ENCODE measurements at places on chromosomes 16 and 17.

- no peak for DNase-seq
Observed at GRCh38 chr17:40329839-40330794, 21.1 kb downstream of the RARA start.

DNA sequence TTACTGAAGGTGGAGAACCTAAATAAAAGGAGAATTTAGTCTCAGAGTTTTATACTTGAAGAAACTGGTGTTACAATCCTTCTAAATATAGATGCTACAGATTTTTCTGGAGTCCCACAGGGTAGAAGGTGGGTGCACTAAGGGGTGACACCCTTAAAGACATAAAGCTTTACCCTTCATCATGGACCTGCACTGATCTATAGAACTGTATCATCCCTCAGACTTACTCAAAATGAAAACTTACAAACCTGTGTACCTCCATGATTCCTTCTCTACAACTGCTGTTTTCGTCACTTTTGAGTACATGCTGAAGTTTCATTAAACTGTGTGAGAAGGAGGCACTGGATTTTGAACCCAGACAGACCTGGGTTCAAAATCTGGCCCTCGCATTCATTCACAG lies 169.5 kb upstream of the NOG start:
- no peak for DNase-seq

DNA sequence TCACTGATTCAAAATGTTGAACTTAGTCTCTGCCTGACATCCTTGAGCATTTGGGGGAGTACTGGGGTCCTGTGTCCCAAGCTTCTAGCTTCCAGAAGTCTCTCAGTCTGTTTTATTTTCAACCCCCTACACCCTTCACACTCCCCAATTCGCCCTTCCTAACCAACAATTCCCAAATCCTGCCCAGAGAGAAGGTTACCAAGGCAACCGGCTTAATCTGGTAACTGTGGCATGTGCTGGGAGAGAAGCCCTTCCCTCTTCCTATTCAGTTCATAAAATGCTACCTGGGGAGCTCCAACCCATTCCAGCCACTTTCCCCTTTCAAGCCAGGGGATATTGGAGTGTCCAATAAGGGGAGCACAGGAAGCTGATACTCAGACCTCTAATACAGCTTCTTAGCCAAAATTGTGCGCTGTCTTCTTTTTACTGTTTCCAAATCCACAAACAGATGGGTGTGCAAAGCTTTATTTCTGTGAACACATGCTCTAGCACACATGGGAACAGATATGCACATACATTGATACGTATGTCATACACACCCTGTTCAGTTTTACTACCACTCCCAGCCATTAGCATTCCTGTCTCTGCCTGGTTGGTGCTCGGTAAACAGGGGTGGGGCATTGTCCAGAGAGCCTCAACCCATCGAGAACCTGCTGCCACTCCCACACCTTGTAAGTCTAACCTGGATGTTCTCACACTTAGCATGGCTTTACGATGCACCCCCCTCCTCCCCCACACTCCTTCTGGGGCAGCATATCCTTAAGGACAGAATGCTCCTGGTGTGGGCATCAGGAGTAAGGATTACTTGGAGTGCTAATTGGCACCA lies 1.1 kb upstream of the RAPGEFL1 start:
- no peak for DNase-seq

GRCh38 chr16:64253096-64253495 lies 868.8 kb downstream of the CDH11 start:
- no peak for DNase-seq

DNA sequence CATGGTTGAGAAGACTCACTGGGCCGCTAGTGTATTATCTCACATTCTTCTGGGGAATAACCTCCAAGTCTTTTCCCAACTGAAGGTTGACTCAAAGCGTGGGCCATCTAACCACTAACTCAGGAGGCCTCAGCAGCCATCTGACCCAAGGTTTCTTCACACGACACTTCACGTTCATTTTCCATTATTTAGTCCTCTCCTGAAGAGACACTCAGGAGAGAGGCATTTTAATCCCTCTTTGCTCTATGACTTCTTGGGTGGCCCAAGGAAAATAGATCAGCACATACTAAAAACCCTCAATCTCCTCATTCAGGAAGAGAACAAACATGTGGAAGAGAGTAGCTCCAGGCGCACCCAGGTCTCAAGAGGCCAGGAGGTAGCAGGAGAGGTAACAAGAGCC lies 252.8 kb upstream of the FOXF1 start:
- no peak for DNase-seq

GRCh38 chr17:80119271-80119791 lies 17.9 kb downstream of the GAA start:
- DNase-seq: no peak

DNA sequence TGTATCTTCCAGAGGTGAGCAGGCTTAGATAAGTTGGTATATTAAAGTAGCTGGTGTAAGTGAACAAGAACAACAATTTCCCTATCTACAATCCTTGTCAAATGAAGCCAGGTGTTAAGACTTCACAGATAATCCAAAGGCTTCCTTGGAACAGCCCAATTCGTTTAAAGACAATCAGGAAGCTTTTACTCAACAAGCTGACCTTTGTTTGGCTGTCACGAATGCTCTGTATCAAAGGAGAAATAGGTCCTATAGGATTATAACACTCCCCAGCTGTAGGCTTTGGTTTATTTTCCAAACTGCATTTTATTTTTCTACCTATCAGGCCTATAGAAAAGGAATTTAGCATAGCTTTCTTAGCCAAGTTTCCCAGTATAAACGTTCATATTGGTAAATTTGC lies 766.5 kb upstream of the GOT2 start:
- DNase-seq: no peak

DNA sequence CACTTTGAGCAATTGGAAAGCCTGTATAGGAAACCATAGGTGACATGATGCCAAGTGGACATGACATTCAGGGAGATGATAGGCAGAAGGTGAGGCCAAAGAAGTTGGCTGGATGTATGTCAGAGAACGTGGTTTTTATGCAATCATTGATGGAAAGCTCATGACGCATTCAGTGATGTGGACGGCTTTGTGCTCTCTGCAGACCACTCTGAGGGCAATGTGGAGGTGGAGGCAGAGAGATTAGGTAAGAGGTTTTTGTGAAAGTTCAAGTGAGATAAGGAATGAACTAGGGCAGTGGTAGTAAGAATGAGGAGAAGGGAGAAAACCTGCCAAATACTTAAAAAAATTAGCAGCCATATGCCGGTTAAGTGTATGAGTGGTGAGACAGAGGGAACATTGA lies 99.0 kb downstream of the PRKCA start:
- no peak for DNase-seq

DNA sequence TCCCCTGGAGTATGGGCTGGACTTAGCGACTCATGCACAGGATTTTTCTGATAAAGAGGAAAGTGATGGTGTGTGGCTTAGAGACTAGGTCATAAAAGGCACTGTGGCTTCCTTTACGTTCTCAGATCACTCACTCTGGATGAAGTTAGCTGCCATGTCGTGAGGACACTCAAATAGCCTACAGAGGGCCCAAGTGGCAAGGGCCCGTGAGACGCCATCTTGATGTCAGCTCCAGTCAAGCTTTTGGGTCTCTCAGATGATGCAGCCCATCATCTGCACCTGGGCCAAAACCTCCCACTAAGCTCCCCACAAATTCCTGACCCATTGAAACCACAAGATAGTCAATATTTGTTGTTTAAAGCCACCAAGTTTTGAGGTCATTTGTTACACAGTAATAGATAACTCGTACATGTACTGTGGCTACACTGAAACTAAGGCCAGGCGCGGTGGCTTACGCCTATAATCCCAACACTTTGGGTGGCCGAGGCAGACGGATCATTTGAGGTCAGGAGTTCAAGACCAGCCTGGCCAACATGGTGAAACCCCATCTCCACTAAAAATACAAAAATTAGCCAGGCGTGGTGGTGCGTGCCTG lies 14.7 kb downstream of the ST6GALNAC2 start:
- no peak for DNase-seq

- DNase-seq: no peak
Observed at GRCh38 chr16:14015948-14016347, 55.2 kb upstream of the MRTFB start.

DNA sequence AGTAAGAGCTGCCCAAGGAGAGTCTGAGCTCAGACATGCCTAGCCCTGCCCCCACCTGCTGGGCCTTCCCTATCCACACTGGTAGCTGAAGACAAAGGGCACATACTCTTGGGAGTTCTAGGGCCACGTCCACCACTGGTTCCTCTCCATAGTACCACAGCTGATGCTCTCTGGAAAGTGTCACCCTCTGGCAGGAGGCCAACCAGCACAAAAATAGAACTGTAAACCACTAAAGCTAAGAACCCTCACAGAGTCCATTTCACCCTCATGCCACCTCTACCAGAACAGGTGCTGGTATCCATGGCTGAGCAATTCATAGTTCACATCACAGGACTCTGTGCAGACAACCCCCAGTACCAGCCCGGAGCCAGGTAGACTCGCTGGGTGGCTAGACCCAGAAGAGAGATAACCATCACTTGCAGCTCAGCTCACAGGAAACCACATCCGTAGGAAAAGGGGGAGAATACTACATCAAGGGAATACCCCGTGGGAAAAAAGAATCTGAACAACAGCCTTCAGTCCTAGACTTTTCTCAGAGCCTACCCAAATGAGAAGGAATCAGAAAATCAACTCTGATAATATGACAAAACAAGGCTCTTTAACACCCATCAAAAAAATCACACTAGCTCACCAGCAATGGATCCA lies 115.3 kb downstream of the CEP112 start:
- no peak for DNase-seq

DNA sequence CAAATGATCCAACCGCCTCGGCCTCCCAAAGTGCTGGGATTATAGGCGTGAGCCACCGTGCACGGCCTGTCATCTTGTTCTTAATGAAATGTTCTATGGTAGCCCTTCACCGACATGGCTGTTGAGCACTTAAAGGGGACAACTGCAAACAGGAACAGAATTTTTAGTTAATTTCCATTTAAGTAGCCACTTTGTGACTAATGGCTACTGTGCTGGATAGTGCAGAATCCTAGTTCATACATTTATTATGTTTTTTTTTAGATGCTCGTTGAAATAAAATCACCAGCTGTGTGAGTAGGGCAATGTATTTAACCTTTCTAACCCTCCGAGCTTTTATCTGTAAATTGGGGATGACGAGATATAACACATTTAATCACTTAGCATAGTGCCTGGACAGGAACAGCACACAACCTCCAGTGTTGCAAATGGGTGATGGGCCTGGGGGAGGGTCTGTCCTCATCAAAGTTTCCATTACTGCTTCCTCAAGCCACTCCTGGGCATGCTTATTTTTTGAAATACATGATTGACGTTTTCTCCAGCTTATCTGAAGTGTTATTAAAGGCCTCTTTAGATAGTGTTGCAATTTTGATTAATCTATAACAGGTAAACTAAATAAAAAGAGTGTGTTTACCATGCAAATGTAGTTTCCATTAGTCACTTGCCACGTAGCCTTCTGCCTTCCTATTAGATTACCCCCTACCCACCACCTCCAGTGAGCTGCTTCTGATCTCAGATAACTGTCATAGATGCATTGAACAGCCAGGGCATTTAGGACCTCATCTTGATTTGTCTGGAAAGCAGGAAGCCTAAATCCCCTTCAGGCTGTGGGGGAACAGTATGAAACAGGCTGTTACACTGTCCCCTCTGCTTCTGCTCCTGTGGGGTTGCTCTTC lies 42.5 kb upstream of the TANC2 start:
- DNase-seq: no peak

- no peak for DNase-seq
Observed at GRCh38 chr17:43369986-43370385, 28.8 kb upstream of the ARL4D start.

- no peak for DNase-seq
Observed at GRCh38 chr17:7208027-7208571, 11.5 kb downstream of the DLG4 start.

DNA sequence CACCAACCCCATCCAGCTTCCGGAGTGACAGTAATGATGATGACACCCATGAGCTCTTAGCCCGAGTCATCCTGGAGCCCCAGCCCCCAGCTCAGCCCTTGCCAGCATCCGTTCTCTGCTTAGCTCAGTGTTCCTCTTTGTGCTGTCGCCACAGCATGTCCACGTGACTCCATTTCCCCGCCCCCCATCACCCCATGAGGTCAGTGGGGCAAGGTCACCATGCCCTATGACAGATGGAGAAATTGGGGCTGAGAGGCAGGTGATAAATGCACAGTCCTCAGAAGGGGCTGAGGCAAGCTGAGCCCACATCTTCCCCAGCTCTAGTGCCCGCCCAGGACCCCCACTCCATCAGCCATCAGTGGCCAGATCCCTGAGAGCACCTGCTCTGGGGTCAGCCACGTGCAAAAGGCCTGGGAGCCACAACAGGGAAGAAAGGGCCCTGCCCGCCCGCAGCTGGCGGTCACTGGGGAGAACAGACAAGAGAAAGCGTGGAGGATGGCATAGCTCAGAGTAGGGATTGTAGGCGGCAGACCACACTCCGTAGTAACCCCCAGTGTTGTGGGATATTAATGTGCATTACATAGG lies 17.1 kb downstream of the ITGB4 start:
- DNase-seq: no peak

DNA sequence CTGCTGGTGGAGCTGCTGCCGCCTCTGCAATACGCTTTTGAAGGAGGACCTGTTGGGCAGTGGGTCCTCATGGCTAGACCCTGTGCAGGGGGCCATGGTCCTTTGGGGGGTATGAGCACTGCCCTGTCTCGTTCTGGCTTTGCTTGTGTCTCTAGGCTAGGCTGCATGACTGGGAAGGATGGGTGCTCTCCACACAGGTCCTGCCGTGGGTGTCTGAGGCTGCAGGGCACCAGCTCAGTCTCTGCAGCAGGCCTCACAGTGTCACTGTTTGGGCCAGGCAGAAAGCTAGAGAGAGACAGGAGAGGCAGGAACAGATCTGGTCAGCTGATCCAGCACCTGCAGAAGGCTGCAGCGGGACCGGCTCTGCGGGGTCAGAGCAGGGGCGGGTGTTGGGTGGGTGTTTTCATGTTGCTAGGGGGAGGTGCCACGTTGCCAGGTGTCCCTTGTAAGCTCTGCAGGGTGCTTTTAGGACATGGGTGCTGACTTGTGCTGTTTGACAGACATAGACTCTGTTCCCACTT lies 111.4 kb downstream of the SNX29 start:
- no peak for DNase-seq

DNA sequence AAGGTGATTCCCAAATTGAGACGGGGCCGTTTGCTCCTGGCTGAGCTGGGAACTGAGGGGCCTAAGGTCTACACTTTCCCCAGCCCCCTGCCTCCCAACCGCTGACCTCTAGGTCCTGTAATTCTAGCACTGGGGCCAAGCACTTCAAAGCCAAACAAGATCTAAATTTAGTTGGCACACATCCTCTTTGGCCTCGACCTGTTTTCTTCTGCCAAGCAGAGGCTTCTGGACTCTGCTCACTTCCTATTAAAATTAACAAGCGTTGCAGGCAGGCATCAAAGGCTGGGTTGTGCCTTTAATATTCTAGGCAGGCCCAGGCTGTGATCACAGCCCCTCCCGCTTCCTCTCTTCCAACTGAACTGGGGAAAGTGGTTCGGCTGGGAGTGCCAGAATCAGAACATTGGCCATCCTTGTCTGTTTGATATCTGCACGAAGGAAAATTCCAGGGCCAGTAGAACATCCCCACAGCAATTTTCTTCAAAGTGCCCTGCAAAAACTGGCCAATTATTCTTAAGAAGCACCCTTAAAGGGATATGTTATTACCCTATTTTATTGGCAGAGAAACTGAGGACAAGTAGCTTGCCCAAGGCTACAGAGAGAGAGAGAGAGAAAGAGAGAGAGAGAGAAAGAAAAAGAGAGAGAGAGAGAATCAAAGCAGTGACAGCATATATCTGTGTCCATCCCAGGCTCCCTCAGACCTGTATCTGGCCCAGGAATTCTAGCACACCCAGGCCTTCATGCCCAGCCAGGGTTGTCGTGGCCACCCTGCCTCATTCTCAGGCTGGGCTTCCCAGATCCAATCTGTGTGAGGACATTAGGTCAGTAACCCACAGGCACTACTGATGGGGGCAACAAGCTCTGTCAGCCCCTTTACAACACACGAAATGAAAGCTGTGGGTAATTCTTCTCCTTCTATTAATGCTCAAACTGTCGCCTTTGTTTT lies 12.8 kb upstream of the MT4 start:
- DNase-seq: no peak
